ENCODE measurements at places on chromosomes 12 and 14.

DNA sequence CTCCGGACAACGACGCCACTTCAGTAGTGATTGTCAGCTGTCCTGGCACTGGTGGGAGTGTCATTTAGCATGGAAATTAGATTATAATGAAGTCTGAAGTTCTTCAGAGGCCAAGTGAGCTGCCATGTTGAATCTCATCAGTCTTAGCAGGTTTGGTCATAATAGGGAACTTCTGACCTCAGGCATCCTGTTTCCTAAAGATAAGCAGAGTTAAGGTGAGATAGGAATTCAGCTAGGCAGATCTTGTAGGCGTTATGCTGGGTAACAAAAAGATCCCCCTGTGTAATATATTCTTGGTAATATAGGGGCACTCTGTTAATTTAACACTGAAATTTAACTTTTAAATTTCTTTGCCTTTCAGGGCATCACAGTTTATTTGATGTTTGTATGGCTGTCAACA is 137.5 kb downstream of the CCDC91 start:
- DNase-seq: no peak

GRCh38 chr12:53096089-53096741 is 1.3 kb upstream of the IGFBP6 start:
- DNase-seq: no peak

- DNase-seq: no peak
Observed at GRCh38 chr12:95443459-95443858, 30.5 kb upstream of the METAP2 start.

DNA sequence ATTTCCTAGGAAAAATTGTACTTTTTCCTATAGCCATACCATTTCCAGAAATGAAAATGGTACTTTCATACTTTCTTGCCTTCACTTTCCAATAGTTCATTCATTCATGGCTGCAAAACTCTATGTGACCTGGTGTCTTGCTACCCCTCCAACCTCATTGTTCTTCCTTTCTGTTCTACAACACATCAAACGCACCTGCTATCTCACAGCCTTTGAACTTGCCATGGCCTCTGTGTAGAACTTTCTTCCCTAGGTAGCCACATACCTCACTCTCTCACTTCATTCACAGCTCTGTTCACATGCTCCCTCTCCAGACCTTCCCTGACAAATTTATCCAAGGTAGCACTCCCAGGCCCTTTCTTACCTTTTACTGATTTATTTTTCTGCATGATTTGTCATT is 149.2 kb downstream of the DUSP6 start:
- DNase-seq: peak; percentile 39

- no peak for DNase-seq
Observed at GRCh38 chr14:92967346-92967926, 44.5 kb downstream of the CHGA start.

DNA sequence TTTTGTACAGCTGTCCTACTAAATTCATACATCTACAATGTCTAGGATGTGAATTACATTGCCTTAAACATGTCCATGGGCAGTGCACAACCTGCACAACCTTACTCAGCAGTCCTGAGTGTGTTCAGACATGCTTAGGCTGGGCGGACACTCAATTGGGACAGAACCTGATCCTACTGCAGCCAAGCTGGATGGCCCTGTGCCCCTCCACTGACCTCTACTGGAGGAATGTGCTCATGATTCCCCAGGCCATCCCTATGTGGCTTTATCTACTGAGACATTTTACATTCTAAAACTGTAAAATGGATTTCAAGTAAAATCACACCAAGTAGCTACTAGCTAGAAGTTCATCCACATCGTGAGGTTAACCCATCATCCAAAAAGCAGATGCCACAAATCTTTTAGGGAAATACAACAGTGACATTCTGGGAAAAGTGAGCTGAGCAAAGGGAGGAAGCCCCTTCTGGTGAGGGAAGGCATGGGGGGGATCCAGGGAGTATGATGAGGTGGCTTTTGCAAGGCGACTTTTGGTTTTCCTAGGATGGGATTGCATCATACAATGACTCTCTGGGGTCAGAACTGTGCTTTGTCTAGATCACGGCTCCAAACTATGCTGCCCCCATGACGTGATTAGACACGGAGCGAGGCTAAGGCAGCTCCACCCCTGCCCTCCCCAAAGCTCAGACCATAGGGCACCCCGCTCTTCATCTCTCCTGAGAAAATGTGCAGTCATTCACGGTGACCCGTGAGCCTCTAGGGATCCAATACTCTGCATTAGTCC is 911.7 kb upstream of the TMEM132C start:
- DNase-seq: no peak

DNA sequence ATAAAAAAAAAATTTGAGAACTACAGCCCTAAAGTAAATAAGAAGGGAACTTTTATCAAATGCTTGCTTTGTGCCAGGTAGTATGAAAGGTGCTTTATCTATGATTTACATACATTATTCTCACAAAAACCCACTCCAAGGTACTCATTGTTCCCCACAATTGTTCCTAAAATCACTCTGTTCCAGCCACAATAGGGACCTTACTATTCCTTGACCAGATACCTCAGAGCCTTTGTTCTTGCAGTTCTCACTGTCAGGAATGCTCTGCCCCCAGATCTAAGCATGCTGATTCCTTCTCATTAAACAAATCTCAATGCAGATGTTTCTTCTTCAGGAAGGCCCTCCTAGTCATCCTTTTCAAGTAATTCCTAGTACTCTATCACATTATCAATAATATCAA is 60.2 kb downstream of the PPP1R12A start:
- no peak for DNase-seq

DNA sequence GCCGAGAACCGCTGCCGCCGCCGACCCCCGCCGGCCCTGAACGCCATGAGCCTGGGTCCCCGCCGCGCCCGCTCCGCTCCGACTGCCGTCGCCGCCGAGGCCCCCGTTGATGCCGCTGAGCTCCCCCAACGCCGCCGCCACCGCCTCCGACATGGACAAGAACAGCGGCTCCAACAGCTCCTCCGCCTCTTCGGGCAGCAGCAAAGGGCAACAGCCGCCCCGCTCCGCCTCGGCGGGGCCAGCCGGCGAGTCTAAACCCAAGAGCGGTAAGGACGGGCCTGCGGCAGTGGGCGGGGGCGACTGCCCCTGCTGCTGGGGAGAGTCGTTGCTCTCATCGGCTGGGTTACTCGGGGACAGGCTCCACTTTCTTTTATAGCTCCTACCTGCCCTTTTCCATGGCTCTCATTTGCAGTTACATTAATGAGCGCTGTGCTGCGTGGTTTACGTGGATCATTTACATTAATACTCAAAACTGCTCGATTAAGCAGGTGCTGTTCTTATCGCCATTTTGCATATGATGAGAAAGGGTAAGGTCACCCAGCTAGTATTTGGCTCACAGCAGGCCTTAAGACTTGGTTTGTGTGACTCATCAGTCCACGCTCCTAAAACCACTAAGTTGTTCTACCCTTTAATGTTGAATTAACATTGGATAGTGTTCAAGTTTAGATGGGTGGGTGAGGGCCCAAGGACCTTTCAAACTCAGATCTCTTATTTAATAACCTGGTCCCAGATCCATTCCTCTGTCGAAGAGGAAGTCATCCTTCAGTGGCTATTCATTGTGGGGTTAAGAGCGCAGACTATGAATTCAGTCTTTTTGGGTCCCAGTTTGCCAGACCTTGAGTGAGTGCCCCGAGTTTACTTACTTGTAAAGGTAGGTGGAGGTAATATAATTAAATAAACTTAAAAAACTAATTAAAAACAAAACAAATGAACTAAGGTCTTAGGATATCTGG is 823 bp downstream of the RNF10 start:
- no peak for DNase-seq
